Germinal center (tissue), 1 donor: ENCODE measurements at places on chromosomes 2 and 18.

GRCh38 chr2:120528693-120529076 lies 182.7 kb downstream of the INHBB start:
- no peak for DNase-seq

DNA sequence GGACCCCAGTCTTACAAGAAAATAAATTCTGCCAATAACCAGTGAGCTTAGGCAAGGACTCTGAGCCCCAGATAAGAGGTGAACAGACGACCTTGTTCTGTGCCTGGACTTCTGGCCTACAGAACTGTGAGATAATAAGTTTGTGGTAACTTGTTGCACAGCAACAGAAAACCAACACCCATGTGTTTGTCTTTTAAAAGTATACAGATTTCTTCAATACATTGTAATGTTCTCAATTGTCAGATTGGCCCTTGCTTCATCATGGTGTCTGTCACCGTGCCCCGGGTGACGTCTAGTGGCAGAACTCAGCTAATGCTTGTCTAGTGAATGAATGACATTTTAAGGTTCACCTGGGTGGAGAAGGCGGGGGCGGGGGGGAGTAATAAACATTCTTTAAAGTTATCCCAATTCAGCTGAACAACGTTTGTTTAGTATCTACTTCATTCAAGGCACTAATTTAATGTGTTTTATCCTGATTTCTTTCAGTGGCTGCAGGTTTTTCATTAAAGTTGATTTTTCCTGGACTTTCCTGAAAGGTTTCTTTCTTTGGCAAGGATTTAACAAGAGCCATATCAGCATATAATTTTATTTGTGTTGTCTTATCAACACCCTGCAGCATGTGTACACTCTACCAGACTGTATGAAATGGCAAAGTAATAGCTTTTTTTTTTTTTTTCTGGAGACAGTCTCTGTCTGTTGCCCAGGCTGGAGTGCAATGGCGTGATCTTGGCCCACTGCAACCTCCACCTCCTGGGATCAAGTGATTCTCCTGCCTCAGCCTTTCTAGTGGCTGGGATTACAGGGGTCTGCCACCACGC lies 123.8 kb upstream of the DLX2 start:
- no peak for DNase-seq

DNA sequence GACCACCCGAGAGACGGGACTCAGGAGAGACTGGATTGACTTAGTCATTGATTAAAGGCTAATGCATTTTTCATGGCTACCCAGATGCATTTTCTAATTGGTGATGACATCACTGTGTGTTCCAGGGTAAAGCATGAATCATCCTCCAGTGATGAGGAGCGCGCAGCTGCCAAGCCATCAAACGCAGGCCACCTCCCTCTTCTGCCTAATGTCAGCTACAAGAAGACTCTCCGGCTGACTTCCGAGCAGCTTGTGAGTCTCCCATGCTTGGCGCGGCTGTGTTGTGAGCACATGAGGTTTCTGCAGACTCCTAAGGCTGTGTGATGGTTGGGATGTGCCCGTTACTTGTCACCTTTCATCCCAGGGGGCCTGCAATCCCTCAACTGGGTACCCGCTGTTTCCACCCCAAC lies 56.4 kb downstream of the LPIN1 start:
- DNase-seq: no peak

- DNase-seq: no peak
Measured at GRCh38 chr18:58462975-58463374, 165.9 kb downstream of the ALPK2 start.

DNA sequence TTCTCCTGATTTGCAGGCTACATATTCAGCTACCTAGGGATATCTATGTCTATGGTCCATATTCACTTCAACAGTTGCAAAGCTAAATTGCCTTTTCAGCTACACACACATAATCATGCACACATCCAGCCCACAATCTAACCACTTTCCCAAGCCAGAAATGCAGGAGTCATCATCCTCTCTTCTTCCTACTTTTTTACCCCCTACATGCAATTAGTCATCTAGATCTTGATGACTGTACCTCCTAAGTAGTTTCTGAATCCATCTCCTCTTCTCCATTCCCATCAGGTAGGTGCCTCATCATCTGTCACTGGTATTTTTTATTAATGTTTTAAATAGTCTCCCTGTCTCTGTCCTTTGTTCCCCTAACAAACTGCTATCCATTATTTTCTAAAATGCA lies 23.7 kb upstream of the SPRED2 start:
- DNase-seq: no peak

GRCh38 chr2:148021886-148022285 lies 995 bp downstream of the MBD5 start:
- no peak for DNase-seq

DNA sequence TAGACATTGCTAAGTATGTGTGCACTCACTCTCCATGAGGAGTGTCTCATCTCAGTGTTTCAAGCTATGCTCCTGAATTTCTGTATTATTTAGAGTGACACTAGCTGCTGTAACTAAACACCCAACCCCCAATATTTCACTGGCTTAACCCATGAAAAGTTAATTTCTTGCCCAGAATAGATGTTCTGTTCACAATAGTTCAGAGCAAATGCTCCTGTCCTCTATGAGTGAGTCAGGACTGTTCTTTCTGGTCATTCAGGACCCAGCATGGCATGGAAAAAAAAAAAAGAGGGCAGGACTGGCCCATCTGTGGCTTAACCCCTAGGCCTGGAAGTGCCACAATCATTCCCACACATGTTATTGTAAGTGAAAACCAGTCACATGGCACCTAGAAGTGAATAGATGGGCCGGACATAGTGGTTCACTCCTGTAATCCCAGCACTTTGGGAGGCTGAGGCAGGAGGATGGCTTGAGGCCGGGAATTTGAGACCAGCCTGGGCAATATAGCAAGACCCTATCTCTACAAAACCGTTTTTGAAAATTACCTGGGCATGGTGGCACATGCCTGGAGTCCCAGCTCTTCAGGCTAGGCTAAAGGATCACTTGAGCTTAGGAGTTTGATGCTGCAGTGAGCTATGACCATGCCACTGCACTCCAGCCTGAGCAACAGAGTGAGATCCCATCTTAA lies 663.6 kb downstream of the IRS1 start:
- no peak for DNase-seq
